ENCODE measurements at places on chromosomes 7 and 10.

DNA sequence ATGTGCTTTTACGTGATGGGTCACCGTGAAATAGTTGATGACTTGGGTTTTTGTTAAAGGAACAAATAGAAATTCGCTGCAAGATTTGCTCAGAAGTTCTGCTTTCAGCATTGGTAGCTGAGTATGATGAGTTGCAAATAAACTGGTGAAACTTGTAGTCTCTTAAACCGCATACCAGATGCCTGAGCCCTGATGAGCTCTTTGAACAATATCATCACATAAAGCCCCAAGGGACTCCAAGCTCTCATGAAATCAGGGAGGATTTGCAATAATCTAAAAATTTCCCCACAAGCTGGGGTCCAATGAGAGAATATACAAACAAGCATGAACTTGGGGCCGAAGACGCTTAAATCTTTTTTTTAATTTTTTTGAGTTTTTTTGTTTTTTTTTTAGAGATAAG lies 312.4 kb downstream of the CALN1 start:
- DNase-seq, result no peak

DNA sequence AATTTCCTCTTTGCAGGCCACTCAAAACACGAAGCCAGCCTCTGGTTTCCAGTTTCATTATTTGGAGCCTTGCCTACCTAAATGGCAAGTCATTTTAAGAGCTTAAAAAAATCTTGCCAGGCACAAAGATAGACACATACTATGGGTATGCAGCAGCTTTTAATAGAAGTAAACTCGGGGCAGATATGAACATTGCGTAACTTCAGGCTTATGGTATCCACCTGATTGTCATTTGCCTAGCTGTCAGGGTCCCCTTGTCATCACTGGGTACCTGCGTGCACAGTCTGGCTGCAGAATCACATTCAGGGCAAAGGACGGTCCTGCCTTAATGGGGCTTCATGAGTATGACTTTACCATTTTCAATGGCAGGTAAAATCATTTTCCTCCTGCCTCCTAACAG lies 466.1 kb upstream of the NRP1 start:
- DNase-seq, result no peak

DNA sequence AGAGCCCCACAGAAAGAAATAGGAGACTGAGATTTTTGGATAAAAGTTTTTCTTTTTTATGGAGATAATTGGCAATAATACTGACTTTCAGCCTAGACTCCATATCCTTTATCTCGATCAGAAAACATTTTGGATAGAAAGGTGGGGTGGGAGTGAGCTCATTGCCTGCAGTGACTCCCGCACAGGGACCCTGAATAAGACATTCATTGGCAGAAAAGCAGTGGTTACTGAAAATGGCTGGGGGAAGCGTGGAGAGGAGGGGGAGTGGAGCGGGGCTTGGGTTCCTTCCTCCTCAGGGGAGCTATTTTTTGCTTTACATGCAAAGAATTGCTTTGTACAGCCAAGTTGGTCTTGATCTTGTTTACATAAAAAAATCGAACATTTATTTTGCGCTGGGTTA lies 90.4 kb upstream of the BMPER start:
- no peak for DNase-seq

DNA sequence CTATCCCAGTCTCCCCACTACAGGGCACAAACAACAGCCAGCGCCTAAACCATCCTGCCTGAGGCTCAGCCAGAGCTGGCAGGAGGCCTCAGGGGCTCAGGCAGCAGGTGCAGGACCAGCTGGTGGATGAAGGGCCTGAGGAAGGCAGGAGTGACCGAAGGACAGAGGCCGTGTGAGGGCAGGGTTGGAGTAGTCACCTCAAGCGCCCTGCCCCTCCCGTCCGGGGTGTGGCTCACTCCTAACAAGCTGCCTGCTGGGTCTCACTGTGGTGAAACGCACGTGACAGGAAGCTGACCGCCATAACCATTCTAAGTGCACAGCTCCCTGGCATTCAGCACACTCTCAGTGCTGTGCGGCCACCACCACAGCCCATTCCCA lies 281.1 kb downstream of the ELFN1 start:
- DNase-seq, result peak; percentile 11

DNA sequence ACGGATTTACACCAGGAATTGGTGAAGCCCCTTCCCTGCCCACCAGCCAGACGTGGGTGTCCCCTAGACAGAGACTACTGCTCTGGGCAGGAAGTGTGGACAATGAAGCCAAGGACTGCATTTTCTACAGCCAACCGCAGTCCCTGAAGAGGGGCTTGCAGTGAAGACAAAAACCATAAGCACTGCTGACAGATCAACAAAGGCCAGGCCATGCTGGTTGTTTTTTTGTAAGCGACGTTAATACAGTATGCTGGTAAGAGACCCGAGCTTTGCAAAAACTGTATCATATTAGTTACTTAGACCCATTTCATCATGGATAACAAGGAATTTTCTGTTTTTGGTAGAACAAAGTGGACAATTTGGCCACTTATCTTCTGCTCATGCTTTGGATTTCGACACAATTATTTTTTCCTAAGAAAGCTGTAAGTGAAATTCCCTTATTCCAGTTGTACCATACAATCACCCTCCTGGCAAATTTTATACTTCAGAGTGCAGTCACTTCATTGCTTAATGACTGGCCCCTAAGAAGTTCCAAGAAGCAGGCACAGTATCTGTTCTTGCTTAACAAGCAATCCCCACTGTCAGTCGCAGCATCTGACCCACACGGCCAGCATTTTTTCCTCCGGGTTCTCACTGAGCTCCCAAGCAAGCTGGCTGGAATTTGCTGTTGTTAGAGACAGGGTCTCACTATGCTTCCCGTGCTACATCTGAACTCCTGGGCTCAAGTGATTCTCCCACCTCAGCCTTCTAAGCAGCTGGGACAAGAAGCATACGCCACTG lies 163.5 kb downstream of the PARD3 start:
- DNase-seq, result no peak

DNA sequence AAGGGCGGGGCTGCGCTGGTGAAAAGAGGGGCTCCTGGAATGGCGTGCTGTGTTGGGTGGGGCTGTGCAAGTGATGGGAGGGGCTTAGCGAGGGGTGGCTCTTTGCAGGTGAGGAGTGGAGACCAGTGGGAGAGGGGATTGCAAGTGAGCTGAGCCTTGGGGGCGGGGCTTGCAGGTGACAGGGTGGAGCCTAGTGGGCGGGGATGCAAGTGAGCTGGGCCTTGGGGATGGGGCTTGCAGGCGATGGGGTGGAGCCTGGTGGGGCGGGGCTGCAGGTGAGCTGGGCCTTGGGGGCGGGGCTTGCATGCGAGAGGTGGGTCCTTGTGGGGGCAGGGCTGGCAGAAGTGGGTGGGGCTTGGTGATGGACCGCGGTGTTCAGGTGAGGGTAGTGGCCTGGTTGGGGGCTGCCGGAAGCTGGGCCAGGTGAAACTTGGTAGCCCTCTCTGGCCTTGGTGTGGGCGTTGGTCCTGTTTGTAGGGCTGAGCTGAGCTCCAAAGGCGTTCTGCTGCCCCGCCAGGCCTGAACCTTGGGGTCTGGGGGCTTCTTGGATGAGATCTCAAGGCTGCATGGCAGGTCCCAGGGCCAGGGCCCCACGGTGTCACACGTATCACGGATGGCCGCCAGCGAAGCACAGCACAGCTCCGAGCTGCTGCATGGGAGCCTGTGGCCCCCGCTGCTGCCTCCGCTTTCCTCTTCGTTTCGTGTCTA lies 743 bp upstream of the PITRM1 start:
- DNase-seq, result no peak

GRCh38 chr7:22577470-22578001 lies 77.5 kb upstream of the STEAP1B start:
- no peak for DNase-seq

- DNase-seq, result no peak
These were observed 14.8 kb downstream of the ACSM6 start for GRCh38 chr10:95208702-95209391.

All from activated CD4-positive, alpha-beta T cell treated with anti-CD3 and anti-CD28 coated beads, Interleukin-10, Interleukin-2, amounts not matched to agents 100 ng/mL and 50 ng/mL, durations not matched to agents 16 hours and 8 hours (primary cell).